ENCODE measurements at places on chromosomes 2 and 18. TPM values are rescaled to one million over a fixed set of nuclear protein-coding genes. Genes with fewer than 3 reads are reported as not detected.

DNA sequence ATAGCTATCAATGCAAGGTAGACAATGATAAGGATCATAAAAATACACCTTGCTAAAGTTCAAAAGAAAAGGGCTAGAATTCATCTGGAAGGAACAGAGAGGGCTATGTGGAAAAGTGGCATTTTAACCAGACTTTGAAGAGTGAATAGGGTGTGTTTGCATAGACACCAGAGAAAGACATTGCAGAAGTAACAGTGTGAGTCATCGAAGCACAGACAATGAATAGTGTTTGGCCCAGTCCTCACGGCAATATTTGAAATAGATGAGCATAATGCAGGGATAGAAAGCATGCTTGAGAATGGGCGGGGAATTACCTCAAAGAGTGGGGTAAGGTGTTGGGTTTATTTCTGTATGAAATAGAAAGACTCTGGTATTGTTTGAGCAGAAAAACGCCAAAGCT lies 24.2 kb downstream of the MYT1L start:
- DNase-seq: no peak

DNA sequence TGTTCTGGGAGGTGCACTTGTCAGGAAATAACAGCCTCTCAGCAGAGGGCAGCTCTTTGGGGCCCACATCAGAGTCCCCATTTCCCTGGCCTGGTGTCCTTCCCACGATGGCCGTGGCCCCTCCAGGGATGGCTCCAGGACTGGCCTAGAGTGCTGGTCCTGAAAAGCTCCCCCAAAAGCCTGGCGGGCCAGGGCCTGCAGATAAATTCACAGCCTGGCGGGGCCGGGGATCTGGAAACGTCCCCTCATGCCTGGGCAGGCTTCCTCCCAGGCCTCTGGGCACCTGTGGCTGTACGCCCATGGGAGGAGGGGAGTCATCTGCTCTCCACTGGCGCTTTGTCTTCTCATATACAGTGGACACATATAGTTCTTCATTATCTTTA lies 52.6 kb upstream of the HS6ST1 start:
- no peak for DNase-seq

- no peak for DNase-seq
Observed at GRCh38 chr2:236743039-236743920, 173.7 kb downstream of the ACKR3 start.

- DNase-seq: no peak
Observed at GRCh38 chr2:46409756-46410155, 69.6 kb upstream of the TMEM247 start.

GRCh38 chr2:49619804-49620203 lies 465.5 kb upstream of the FSHR start:
- peak; percentile 34 for DNase-seq

Gene MAP4K4
- 9.2 TPM for total RNA-seq

DNA sequence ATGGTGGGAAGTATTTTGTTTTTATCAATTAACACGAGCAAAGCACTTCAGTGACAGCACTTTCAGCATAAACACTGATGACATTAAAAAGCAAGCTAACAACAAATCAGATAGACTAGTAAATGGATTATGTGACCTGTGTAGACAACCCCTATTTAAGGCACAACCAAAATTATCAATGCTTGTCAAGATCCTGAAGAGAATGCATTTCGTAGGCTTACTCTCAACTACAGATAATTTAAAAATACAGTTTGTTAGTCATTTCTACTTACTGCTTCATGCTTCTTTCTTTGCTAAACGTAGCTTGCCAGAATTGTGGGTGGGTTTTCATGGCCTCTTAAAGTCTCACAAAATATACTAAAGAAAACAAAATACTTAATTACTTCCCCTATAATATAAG lies 3.4 kb downstream of the CSRNP3 start:
- DNase-seq: no peak

GRCh38 chr18:46298511-46298910 lies 194.3 kb downstream of the HAUS1 start:
- no peak for DNase-seq

DNA sequence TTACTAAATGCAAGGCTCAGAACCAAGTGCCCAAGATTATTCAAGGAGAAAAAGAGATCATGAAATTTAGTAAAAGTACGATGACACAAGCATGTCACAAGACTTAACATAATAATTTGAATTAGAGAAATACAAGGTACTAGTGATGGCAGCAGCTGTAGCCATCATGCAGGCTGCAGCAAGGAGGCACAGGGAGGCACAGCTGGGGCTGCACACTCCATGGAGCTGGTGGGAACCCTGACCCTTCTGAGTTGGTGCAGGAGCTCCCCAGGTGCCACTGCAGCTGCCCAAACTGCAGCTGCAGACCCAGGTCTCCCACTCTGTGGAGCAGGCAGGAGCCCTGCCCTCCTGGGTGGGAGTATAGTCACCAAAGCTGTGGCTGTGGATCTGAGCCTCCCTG lies 46.0 kb downstream of the COL3A1 start:
- no peak for DNase-seq

Gene SH2D6
- total RNA-seq: 0.08 TPM

DNA sequence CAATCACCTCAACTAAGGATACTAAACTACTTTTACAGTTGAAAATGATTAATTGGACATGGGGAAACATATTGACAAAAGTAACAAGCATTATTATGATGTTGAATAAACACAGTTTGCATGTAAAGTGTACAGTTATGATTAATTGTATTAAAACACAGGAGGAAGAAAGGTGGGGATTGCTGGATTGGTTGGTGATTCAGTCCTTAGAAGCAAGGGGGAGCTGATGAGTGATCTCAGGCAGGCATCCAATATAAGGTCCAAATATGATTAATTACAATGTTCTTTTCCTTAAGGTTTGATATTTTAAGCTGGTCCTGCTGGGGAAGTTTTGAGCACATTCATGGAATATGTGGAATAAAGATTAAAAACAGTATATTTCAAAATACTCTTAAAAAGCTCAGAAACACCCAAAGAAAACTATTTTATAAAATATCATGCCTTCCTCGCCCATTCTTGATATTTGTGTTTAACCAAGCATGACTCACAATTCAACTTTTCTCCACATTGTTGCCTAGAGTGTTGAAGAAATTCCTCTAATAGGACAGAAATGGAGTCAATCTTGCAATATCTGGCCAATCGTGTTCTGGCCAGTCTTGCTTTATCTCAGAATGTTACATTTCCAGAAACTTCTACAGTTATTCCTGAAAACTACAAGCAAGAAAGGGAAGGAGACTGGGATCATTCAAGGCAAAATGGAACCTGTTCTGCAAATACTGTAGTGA lies 268.2 kb downstream of the RPIA start:
- peak; percentile 28 for DNase-seq

Gene POTEF
- total RNA-seq: 0.61 TPM

Gene CFAP65
- not detected for total RNA-seq

DNA sequence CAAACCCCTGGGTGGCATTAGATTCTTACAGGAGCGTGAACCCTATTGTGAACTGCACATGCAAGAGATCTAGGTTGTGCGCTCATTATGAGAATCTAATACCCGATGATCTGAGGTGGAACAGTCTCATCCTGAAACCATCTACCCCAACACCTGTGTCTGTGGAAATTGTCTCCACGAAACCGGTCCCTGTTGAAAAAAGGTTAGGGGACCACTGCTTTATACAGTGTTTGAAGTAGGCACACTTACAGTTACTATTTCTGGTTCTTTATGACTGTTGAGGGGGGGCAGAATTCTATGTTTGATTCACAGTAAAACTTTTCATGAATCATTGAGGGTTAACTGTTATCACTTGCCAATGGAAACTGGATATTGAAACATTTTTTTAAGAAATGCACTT lies 72.0 kb downstream of the RIF1 start:
- DNase-seq: no peak

DNA sequence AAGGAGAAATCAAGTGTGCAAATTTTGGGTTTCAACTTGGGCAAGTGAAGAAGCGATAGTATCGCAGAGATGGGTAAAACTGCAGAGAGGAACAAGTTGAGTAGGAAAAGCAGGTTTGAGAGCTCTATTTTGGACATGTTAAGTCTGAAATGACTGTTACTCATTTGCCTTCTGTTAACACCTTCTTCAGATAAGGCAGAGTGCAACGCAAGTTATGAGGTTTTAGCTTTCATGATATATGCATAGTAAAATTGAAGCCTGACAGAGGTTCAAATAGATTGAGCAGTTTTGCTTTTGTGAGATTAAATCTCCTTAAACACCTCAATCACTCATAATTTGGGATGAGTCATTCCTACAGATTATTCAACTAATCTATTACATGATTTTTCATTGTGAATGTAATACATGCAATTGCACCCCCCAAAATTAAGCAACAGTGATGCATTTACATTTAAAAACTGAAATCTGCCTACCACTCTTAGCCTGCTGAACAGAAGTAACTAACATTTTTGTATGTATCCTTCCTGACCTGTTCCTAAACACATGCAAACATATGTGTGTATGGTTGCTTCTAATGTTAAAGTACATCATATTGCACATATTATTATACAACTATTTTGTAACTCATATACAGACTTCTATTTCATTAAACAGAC lies 575.4 kb downstream of the ARHGAP15 start:
- no peak for DNase-seq

GRCh38 chr18:68779169-68779568 lies 18.7 kb upstream of the CCDC102B start:
- no peak for DNase-seq

- DNase-seq: no peak
Observed at GRCh38 chr2:16109368-16109820, 169.0 kb downstream of the MYCN start.

Gene KCNE4
- total RNA-seq: not detected

DNA sequence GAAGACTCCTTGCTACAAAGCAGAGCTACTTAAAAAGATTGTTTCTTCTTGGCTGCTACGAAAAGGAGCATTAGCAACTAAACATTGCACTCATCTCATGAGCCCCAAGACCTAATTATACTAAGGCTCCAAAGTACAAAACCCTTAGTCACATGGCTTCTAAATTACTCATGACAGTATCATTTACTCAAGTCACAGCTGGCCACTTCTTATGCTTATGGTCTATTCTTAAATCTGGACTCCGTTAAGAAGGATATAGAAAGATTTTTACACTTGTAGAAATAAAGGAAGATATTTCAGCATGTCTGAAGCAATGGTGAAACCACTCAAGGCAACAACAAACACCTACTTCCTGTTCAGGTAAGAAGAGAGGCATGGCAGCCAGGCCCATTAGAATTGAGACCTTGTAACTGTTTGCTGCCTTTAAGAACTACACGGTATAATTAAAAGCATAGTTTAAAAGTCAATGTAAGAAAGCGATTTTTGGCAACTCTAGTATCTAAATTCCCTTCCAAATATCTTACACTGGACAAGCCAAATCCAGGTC lies 12.7 kb downstream of the ANKRD44 start:
- DNase-seq: no peak

DNA sequence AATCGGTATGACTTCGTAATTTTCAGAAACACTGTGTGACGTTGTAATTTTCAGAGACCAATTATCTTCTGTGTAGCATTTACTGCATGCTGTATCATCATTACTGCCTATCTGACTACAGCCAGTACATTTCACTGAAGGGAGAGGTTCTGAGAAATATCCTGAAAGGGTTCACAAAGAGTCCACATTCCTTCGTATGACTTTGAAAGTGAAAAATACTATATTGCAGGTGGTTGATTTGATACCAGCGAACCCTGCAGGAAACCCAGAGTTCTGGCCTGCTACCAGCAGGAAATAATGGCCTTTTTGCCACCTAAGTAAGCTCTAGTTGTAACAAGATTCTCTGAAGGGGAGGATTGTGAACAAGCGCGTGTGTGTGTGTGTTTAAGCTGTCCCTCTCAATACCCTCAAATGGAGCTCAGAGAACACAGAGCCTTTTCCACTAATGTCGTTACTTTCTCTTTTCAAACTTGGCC lies 155.5 kb downstream of the ARHGAP28 start:
- no peak for DNase-seq

GRCh38 chr18:23531912-23532311 lies 28.6 kb downstream of the RMC1 start:
- DNase-seq: no peak

Gene GREB1
- 0.03 TPM for total RNA-seq

GRCh38 chr2:106208874-106209273 lies 14.8 kb upstream of the UXS1 start:
- DNase-seq: no peak

DNA sequence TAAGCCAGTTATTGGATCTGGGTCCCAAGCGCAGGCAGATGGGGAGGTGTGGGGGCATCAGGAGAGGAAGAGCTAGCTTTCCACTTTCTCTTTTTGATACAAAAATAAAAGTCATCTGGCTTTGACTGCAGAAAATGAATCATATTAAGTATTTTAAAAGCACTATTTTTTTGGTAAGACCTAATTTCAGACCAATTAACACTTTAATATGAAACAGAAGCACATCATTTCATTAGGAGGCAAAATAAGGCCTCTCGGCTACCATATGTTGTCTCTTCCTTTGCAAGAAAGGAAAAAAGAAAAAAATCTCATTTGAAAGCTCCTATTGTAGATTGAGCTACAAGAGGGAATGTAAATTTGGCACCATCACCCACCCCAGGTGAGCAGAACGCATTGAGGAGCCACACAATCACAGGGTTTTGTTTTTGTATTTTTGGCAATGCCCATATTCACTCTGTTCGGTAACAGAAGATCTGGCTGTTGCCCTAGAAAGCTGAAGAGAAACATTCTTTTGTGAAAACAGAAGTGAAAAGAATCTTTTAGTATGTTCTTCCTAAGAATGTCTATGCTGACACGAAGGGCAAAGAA lies 390.7 kb upstream of the ETAA1 start:
- DNase-seq: no peak

Gene TMEM200C
- total RNA-seq: not detected

Gene TEKT4
- total RNA-seq: not detected

- DNase-seq: no peak
Observed at GRCh38 chr2:71503837-71504236, 50.5 kb downstream of the DYSF start.

DNA sequence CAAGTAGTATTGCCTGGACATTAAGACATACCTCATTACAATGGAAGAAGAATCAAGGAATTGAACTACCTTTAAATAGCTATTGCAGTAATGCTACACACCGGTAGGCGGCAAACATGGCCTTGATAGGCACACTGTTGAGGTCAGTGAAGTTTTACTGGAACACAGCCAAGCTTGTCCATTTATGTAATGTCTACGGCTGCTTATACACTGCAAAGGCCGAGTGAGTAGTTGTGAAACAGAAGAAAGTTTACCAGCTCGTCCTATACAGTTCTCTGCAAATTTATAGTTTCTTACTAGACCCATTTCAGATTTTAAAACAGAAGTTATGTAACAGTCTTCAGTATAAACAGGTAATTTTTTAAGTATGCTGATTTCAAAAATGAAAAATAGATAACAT lies 38.8 kb downstream of the PPP4R1 start:
- DNase-seq: peak; percentile 99

Gene GCA
- 32.9 TPM for total RNA-seq

GRCh38 chr18:48003426-48004349 lies 73.2 kb upstream of the SMAD2 start:
- DNase-seq: peak; percentile 44

DNA sequence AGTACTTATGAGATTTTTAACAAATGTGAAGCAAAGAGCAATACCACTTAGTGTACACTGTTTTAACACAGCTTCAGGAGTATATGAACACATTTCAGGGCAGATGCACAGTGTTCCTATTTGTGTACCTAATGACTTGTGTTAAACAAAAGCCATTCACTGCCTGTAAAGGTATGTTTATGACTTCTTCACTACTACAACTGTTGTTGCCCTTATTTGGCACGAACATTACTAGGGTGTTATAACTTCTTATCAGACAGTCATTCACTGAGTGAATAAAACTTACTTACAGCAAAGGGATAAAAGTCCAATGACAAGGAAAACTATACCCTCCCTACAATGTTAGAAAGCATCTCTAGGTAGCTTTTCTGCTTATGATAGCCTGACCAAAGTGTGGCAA lies 85.4 kb upstream of the CAVIN2 start:
- no peak for DNase-seq

Gene TUBB8B
- not detected for total RNA-seq

Gene CTLA4
- total RNA-seq: not detected

Gene NOL4
- total RNA-seq: not detected

Gene PTPRN
- total RNA-seq: not detected

Measured in HT-29 (cell line).